IMR-90 (cell line): ENCODE measurements at places on chromosomes 11 and 22. TPM values are rescaled to one million over a fixed set of nuclear protein-coding genes. Genes with fewer than 3 reads are reported as not detected.

DNA sequence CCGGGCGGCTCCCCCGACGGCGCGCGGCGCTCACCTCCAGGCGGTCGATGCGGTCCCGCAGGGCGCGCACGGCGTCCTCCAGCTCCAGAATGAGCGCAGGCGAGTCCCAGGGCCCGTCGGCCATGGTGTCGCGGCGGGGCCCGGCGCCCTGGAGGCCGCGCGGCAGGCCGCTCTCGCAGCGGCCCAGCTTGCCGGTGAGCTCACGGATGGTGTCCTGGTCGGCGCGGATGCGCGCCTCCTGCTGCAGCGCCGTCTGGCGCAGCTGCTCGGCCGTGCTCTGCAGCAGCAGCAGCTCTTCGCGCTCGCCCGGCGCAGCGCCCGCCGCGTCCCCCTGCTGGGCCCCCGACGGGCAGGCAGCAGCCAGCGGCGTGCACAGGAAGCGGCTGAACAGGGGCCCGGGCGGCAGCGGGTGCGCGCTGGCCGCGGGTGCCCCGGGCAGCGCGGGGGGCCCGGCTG, 599 bp downstream of the NPTXR start:
- DNase-seq, result peak; percentile 81

DNA sequence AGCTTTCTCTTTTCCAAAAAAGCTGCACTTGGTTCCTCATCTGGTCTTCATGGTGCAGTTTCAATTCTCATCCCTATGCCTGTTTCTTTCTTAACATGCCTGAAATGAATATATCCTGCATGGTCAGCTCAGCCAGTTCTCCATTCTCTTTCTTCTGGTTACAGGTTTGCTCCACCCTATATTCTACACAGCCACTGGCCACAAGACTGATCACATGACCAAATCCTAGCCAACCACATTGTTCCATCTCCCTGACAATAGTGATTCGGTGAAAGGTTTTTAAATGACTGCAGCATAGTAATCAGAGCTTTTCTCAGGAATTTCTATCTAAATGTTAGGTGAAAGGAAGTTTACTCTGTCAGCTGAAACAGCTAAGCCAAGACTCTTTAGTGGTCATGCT, 891.4 kb downstream of the METTL15 start:
- DNase-seq, result no peak

GRCh38 chr11:92332986-92333385, 108.4 kb downstream of the FAT3 start:
- peak; percentile 81 for DNase-seq

GRCh38 chr11:74754507-74755252, 6.0 kb downstream of the RNF169 start:
- peak; percentile 96 for DNase-seq

- no peak for DNase-seq
Observed at GRCh38 chr11:121449123-121449522, 3.0 kb upstream of the SORL1 start.

GRCh38 chr11:92362989-92363388, 138.4 kb downstream of the FAT3 start:
- no peak for DNase-seq

DNA sequence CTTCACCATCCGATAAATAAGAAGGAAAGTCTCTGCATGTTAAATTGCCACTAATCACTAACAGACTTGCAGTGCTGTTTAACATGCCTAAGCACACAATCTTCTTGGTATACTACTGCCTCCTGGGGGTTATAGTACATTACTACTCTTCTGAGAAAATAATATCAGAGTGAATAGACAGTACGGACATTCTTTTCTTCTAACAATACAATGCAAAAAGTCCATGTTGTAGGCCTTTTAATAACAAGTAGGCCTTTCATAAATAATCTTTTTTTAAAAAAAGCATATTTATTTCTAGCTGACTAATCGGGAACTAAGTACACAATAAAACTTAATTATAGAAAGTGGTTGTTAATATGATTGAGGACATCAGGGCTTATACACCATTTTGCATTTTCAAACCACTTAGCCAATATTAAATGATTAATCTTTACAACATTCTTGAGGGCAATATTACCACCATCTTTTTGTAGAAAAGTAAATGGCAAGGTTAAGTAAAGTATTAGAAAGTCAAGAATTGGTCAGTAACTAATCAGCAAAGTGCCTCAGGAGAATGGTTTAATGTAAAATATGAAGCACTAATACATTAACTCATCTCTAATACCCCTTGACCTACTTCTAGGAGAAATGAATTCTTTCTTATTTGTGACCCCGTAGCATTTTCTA, 84.7 kb downstream of the TTC28 start:
- peak; percentile 77 for DNase-seq

DNA sequence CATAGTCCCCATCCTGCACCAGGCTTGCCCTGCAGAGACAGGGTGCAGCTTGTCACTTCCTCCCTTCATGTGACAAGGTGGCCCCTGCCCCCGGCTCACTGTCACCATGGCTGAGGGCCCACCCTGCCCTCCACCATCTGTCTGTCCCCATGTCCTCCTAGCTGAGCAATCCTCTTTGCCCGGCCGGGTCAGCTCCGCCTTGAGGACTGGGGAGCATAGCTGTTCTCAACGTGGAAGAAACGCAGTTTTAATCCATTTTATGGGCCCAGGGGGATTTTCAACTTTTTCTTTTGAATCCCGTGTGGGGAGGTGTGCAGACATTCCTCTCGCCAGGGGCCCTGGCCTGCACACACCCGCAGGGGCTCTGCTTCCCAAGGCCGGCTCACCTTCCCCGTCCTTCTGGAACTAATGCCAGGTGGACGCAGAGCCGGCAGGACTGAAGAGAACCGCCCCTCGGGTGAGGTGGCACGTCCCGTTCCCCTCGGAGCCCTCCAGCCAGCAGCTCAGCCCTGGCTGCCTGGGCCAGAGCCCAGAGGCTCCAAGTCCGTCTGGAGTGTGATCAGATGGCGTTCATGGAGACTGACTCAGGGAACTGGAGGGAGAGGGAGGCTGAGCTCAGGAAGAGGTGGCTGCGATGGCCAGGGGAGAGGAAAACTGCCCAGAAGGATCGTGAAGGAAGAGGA, 1108.7 kb downstream of the BRD1 start:
- no peak for DNase-seq

- no peak for DNase-seq
Observed at GRCh38 chr11:115141231-115142114, 362.7 kb downstream of the CADM1 start.

DNA sequence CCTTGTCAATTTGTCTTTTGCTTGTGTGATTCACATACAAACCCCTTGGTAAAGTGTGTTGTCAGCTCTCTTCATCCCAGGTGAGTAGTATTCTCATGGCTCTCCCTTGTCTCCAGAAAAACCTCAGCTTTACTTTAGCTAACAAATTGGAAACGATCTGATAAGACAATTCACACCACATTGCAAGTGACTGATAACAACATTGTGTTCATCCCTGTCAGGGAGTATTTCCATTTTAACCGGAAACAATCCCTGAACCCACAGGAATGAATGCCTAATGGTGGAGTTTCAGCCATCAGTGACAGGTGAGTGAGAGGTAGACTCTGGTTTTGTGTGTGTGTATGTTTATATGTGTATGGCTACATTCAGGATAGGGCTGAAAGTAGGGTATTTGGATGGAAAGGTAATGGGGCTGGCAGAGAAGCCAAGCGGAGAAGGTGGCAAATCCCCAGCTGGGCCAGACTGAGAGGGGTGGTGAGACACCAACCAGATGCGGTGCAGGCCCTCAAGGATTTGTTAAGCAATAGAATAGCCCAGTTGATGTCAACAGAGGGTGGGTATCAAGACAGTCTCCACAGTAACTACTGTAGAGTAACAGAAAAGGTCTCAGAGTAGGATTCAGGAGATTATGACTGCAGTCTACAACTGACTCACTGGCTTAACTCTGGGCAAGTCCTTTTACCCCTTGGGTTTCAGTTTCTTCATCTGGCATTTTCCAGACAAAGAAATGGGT, 7.6 kb downstream of the LRRC51 start:
- no peak for DNase-seq

GRCh38 chr11:78646564-78647185, 72.0 kb upstream of the NARS2 start:
- peak; percentile 49 for DNase-seq

GRCh38 chr11:12705874-12706273, 31.7 kb downstream of the TEAD1 start:
- DNase-seq, result no peak

DNA sequence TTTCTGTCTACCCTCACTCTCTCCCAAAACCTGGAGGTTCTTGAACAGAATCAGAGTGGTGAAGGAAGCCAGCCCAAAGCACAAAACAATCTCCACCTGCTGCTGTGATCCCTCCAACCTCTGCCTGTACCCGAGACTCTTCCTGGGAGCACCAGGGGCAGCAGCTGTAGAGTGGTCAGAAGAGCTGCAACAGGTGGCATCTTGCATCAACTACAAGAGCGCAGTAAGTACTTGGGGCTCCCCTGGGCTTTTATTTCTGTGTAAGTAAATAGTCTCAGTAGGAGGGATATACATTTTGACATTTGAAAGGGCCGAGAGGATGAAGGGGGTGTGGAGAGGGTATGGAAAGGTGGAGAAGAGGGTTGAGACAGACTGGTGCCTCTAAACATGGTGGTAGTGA, 8.3 kb upstream of the UBQLNL start:
- no peak for DNase-seq

DNA sequence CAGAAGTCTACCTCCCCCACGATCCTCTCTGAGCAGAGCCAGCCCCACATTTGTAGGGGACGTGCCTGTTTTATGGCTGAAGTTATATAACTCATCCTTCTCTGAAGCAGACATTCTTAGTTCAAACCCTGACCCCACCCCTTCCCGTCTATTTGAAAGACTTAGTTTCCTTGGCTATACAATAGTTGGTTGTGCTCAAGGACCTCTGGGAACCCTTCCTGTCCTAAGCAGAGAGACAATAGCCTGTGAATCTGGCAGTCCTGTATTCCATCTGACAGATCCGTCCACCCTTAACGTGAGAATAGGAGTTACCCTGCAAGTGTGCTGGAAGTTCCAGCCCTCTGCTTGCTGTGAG, 75.2 kb downstream of the MN1 start:
- DNase-seq, result no peak

GRCh38 chr11:3044004-3044403, 13.2 kb downstream of the CARS1 start:
- DNase-seq, result peak; percentile 24

- no peak for DNase-seq
Observed at GRCh38 chr11:128411150-128411549, 176.2 kb downstream of the ETS1 start.

GRCh38 chr11:61832207-61832606, 4.1 kb downstream of the FADS2 start:
- DNase-seq, result no peak

CASP12 gene
- total RNA-seq, result not detected in 2 replicates

CADM1 gene
- total RNA-seq, result 62.2 and 77.1 TPM in 2 replicates

HTR3B gene
- total RNA-seq, result not detected in 2 replicates

BTBD18 gene
- total RNA-seq, result not detected in 2 replicates

SYT12 gene
- 0.54 and 0.56 TPM in 2 replicates for total RNA-seq

CYP2D6 gene
- under 0.01 TPM in 2 replicates for total RNA-seq

PGR gene
- under 0.01 TPM in 2 replicates for total RNA-seq

RTN4RL2 gene
- total RNA-seq, result not detected in 2 replicates

SEPTIN5 gene
- total RNA-seq, result 16.8 and 17.2 TPM in 2 replicates

BIRC3 gene
- 5.0 and 6.4 TPM in 2 replicates for total RNA-seq
